ENCODE measurements at places on chromosomes 11 and 22.

GRCh38 chr22:23831781-23832180 is 7.0 kb downstream of the DERL3 start:
- DNase-seq: no peak

DNA sequence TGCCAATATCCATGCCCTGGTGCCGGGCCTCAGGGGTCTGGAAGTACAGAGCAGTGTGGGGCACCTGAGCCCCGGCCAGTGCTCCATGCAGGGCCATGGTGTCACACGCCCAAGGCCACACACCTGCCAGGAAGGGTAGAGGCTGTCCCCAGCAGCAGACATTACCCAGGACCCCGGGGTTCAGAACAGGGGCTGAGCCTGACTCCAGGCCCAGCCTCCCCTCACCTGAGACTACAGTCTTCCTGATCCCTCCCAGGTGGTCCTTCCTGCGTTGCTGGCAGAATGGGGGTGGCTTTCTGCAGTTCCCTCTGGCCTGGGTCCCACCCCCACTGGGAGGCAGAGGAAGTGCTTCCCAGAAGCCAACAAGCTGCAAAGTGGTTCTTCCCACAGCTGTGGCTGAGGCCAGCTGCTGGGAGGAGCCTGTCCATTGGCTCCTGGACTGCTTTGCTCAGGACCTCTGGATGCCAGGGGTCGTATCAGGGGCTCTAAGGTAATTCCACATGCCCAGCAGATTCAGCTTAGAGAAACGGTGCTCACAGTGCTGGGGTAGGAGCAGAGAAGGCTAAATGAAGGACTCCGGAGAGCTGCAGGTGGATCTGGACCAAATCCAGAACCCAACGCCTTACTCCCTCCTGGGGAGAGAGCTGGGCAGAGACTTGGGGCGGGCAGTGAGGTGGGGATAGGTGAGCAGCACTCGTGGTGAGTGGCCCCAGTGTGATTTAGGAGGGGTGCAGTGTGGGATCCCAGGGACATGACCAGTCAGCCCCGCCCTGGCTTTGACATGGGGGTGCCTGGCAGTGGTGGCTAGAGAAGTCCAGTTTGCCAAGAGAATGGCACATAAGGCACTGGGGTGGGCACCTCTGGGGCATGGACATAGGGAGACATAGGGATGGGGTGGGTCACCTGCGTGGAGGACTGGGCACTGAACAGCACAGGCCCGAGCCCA is 12.6 kb downstream of the TCIRG1 start:
- no peak for DNase-seq

DNA sequence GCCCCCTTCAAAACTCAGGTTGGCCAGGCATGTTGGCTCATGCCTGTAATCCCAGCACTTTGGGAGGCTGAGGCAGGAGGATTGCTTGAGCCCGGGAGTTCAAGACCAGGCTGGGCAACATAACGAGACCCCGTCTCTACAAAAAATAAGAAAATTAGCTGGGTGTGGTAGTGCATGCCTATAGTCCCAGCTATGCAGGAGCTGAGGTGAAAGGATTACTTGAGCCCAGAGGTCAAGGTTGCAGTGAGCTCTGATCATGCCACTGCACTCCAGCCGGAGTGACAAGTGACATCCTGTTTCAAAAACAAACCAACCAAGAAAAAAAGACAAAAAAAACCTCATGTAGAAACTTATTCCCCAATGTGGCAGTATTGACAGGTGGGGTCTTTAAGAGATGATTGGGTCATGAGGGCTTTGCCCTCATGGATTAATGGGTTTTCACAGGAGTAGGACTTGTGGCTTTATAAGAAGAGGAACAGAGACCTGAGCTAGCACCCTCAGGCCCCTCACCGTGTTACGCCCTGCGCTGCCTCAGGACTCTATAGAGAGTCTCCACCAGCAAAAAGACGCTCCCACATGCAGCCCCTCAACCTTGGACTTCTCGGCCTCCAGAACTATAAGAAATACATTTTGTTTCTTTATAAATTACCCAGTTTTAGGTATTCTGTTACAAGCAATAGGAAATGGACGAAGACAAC is 22.3 kb downstream of the LAYN start:
- DNase-seq: no peak

DNA sequence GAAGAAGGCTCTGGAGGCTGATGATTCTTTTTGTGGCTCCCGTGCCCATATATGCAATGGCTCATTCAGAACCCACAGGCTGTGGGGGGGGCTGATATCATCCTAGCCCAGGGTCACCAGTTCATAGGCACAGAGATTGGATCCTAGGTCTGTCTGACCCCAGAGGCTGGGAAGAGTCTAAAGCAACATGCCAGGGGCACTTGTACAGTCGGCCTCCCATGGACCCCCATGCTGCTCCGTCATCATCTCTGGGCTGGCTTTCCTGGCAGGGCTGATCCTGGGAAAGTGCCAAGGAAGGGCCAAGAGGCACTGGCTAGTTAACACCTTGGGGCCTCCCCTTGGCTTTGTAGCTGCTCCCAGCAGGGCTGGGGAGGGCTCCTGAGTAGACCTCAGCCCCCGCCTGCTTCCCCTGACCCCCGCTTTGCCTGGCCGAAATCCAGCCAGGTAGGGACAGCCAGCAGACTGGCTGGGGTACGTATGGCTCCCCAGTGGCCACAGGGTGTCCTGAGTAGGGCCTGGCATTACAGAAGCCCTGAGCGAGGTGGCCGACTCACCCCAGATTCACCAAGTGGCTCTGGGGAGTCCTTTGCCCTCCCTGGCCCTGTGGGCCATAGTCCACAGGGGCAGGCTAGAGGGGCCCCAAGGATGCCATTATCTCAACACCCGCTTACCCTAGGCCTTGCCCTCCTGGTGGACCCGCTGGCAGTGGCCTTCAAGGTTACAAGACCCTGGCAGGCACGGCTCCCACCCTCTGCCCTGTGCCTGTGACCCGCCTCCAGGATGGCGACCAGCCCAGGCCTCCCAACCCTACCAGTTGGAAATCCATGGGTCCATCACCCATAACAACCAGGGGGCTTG is 22.5 kb downstream of the FADS3 start:
- DNase-seq: no peak

GRCh38 chr22:41757502-41757901 is 43.0 kb upstream of the CCDC134 start:
- no peak for DNase-seq
